ENCODE measurements at places on chromosomes 7 and 10.

- DNase-seq = no peak
Measured at GRCh38 chr7:39446546-39446945, 119.7 kb upstream of the YAE1 start.

GRCh38 chr10:86599729-86600128 lies 54.6 kb upstream of the OPN4 start:
- no peak for DNase-seq

GRCh38 chr10:29618341-29619171 lies 16.2 kb downstream of the SVIL start:
- DNase-seq = no peak

DNA sequence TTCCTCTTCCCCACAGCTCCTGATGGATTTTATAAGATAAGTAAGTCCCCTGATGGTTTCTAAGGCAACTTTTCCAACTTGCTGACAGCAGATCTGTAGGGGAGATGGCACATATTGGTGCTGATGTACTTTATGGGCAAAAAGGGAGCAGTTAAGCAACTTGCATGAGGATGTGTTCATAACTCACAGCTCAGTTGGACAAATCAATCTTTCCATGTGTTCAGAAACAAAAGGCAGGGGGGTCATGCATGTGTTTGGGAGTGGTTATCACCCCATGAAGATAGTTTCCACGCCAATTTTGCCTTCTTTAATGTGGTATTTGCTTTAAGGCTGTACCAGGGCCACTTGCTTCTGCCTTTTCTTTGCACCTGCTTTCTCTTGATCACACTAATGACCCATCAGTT lies 6.1 kb downstream of the RBM20 start:
- DNase-seq = no peak

DNA sequence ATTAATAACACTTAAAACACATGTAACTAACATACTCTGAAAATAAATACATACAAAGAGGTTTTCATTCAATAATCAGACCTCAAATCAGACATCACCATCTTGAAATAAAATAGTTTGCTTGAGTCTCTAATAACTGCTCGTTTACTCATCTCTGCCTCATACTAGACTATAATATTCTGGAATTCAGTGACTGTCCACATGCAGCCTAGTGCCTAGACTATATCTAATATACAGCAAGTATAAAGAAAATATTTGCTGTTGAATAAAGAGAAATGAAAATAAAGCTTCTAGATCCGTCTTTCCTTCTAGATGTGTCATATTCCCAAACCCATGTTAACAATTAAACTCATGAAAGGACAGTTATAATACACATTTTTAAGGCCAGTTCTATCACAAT lies 236.3 kb upstream of the LRRN3 start:
- no peak for DNase-seq

- no peak for DNase-seq
Measured at GRCh38 chr10:77592510-77592909, 45.1 kb downstream of the KCNMA1 start.

- DNase-seq = no peak
Measured at GRCh38 chr7:55527307-55527706, 45.0 kb downstream of the VOPP1 start.

DNA sequence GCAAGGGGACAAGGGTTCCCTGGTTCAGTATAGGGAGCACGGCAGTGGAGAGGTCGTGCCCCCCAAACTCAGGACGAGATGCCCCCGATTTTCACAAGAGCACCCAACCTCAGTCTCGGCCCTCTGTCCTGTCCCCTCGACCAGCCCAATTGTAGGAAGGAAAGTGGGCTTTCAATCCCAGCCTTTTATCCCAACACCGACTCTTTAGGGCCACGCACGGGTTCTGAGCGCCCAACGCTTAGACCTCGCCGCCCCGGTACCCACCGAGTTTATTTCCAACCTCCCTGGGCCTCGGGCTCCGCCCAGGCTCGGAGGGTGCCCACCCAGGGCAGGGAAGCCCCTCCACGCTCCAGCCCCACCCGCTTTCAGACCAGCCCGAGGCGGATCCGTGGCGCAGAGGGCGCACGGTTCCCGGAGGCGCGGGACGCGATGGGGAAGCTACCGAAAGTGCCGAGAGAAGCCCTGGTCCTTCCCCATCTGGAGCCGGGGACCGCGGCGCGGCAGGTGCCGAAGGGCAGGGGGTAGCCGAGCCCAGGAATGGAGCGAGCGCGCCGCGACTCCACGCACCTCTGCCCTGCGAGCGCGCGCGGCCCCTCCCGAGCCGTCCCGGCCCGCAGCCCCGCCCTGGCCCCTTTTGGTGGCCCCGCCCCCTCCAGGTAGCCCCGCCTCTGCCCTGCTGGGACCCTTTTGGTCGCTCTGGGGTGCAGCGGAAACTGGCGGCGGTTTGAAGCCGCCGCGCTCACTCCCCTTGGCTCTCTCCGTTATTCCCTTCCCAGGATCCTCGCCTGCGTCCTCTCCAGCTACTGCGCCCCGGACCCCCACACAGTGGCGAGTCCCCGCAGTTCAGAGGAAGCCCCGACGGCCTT lies 20.4 kb downstream of the GRID2IP start:
- DNase-seq = no peak

DNA sequence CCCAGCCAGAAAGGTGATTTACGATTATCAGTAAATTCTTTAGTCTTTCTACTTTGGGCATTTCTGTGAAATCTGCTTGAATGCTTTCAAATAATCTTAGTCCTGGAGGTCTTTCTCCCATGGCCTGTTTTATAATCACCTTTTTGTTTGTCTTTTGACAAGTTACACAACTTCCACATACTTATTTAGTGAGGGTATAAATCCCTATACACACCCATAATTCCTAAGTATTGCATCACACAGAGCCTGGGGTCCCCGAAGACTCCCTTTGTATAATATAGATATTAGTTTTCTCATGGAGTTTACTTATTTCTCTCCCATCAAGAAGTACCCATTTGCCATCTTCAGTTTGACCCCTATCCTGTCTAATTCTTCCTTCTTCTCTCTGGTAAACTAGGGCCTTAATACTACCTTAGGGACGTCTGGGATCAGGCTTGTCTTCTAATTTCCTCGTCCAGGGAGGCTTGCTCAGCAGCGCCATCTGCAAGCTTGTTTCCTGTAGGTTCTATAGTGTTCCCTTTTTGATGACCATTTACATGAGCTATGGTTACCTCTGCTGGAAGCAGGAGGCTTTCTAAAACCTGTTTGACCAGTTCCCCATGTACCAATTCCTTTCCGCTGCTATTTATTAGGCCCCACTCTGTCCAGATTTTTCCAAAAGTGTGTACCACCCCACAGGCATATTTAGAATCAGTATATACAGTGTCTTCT lies 8.1 kb downstream of the DNAH11 start:
- DNase-seq = no peak

- no peak for DNase-seq
Measured at GRCh38 chr10:133185916-133186315, 25.9 kb downstream of the KNDC1 start.

DNA sequence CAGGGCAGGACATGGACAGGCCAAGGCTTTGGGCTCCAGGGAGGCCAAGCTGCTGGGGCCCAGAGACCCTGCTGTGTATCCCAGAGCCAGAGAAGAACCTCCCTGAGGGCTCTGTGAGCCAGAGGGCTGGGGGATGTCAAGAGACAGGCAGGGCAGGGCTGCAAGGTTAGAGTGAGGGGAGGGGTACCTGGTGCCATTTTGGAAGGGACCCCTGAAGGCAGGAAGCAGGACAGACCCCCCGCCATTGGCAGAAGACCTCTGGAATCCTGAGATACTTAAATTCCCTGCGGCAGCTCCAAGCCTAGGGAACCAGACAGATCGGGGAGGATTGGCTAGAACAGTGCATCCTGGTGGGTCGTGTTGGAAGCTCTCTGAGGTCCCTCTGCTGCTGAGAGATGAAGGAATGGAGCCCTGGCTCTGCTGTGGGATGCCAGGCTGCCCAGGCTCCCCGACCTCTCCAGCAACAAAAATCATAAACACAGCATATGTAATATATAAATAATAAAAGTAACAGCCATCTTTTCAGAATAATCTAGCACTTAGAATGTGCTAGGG lies 75.0 kb downstream of the LHPP start:
- no peak for DNase-seq

DNA sequence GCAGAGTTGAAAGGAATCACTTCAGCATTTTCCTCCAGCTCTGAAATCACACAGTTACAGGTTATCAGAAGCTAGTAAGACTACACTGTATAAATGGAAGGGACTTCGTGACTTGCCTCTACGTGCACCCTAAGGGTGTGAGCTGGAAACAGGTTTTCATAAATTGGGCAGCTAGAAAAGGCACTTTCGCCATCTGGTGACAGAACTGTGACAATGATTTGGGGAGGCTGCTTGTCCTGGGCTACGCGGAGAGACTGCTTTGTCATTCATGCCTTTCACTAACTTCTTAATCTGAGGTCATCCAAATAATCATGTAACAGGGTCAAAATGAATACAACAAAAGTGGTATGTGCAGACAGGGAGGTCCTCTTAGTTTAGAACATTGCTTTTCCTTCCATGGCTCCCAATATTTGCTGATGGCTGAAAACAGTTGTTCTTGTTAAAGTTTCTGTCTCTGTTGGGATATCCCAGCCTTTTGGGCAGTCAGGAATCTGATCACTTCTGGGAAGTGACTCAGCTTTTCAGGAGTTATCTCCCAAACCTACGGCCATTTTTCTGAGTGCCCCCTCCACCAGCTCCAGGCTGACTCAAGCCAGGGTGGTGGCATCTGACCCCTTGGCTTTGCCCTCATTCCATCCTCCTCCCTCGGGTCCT lies 17.8 kb downstream of the VWC2 start:
- no peak for DNase-seq

DNA sequence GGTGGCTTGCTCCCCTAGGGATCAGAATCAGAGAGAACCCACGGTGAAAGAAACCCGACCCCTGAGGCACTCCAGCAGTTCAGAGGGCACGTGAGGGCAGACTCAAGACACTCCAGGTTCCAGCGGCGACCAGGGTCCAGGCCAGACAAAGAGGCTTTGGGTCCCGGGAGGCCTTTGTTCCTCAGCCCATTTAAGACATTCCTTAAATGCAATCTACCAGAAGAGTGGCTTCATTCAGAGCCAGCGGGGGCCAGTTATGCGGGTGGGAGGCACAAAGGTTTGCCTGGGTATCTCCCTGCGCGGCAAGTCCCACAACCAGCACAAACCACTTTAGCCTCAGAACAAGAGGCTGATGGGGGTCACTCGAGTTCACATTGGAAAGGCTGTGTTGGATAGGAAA lies 53.6 kb downstream of the AFAP1L2 start:
- no peak for DNase-seq

DNA sequence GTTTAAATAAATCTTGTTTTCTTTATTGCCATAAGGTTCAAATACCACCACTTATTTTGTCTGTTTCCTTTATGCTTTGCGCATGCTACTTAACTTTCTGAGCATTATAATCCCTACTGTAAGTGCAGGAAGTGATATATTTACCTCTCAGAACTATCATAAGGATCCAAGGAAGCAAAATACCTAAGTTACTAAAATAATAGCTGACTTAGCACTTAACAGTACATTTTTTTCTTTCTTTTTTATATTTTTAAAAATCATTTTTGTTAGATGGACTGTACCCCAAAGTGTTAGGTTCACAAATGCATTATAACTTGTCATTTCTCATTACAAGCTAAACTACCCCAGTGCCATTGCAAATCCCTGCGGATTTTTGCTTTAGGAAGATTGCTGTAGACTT lies 663.8 kb downstream of the SUGCT start:
- DNase-seq = no peak
